ENCODE measurements at places on chromosomes 11 and 22. TPM values are rescaled to one million over a fixed set of nuclear protein-coding genes. Genes with fewer than 3 reads are reported as not detected.

Gene POU2AF2
- not detected for total RNA-seq

Gene LIPT2
- 6.6 TPM for total RNA-seq

Gene CTTN
- total RNA-seq = 136 TPM

Gene OR4D5
- not detected for total RNA-seq

Gene TBX10
- total RNA-seq = not detected

Gene OLFML1
- total RNA-seq = 0.42 TPM

Measured in Daoy (cell line).